ENCODE measurements at places on chromosomes 7 and 10.

- DNase-seq, result no peak
Measured at GRCh38 chr7:120273476-120273975, 551 bp downstream of the KCND2 start.

DNA sequence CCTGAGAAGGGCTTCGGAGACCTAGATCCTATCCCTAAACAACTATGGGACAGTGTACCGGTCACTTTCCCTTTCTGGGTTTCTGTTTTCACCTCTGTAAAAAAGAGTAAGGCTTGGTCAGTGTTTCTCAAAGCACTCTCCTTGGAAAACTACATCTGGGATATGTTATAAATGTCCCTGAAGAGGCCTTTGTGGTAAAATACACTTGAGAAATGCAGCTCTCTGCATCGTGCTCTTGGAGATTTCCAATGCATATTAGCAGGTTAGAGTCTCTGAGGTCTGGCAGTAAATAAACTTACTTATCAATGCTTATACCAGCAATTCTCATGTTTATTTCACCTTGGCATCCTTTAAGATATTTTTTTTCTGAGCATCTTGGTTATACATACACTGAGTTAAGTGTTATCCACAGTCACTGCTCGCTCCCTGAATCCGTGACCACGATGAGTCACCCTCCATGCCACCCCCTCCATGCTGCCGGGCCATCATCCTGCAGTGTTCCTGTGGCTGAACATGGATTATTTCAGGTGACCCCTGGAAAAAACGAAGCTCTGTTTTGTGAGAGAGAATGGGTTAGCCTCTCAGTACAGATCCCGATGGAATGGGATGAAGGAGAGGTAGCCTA is 3.3 kb upstream of the TBXAS1 start:
- DNase-seq, result no peak

DNA sequence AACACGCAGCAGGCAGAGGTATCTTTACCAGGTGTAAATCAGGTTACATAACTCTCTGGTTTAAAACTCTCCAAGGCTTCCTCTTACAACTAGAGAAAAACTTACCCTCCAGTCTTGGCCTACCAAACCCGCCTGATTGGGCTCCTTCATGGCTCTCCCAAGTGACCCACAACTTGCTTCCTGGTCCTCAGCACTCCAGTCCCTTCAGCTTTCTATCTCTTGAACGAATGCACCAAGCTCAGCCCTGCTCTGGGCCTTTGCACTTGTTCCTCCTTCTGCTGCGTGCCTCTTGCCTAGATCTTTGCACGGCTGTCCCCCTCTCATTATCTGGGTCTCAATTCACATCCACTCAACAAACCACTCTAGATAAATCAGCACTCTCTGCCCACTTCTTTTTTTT is 32.7 kb upstream of the DLD start:
- no peak for DNase-seq

DNA sequence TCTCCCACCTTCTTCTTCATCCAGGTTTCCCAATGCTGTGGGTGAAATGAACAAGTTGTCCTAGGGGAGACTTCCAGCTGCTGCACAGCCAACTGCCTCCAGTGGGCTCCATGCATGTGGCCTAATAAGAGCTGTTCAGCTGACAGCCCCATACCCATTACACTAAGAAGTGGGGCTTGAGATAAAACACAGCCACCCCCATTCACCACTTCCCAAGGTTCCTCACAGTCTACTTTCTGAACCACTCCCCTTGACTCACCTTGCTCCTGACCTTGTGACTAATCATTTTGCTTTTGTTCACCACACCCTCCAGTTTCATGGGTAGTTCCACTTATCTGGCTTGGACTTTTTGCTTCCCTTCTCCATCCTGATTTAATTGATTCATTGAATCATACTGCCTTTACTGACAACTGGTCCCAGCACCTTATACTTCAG is 119.3 kb downstream of the CABCOCO1 start:
- no peak for DNase-seq

- DNase-seq, result no peak
Measured at GRCh38 chr7:95041031-95041430, 133.6 kb downstream of the PPP1R9A start.

GRCh38 chr10:8238986-8239385 is 184.5 kb downstream of the GATA3 start:
- no peak for DNase-seq

GRCh38 chr7:87596136-87596535 is 4.5 kb downstream of the ABCB1 start:
- DNase-seq, result no peak

- no peak for DNase-seq
Measured at GRCh38 chr10:90998733-90999511, 78.0 kb upstream of the ANKRD1 start.

DNA sequence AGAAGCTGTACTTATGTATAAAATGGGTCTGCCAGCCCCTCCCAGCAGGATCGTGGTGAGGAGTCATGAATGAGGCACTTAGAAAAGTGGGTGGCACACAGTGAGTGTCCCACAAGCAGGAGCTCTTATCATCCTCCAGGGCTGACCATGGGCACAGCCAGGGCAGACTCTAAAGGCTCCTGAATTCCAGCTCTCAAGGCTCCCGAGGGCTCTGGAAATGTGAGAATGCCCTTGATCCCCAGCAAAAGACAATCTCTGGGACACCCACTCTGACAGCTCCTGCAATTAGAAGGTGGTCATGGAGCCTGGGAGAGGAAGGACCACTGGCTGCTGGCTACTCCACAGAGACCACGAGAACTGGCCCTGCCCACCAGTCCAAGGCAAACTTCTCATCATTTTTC is 1.6 kb downstream of the VSTM4 start:
- no peak for DNase-seq

GRCh38 chr10:97585439-97585811 is 1.2 kb downstream of the HOGA1 start:
- DNase-seq, result no peak
